NCI-H1092 treated with DMSO at 0.1 percent for 48 hours (cell line): ENCODE measurements at places on chromosomes 2 and 18.
A peak's percentile ranks its signal among the peaks of the same experiment; 100 is the strongest.

DNA sequence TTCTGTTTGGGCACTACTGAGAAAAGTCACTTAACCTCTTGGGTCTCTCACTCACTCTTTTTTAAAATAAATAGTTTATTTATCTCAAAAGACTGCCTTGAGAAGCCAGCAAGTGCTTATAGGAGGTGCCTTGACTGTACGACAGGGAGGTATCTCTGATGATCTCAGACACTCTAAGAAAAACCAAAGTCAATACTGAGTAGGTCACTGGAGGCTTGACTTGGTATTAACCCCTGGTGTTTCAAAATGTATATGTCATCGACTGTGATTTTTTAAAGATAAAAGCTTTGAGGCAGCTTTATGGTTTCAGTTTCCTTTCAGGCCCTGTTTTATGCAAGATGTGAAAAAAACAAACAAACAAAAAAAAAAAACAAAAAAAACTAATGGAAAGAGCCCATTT lies 33.7 kb downstream of the MREG start:
- no peak for DNase-seq

- no peak for DNase-seq
Observed at GRCh38 chr2:118535818-118536212, 311.6 kb downstream of the EN1 start.

- no peak for DNase-seq
Observed at GRCh38 chr2:106882673-106883072, 3.3 kb downstream of the ST6GAL2 start.

GRCh38 chr2:224031358-224031970 lies 7.6 kb downstream of the SERPINE2 start:
- no peak for DNase-seq

DNA sequence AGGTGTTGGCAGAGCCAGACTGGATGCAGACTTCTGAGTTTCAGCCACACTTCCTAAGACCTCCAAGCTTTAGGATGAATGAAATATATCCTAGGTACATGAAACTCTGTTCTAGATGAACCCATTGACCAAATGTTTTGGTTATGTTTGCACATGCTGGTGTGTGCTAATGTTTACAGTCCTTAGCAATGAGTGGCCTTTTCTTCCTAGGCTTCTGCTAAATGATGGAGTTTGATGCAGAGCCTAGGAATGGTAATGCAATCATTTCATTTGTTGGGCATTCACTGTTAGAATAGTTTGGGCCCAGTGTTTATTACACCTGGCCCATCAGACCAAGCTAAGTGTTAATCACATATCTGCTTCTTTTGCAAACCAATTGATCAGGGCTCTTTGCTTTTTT lies 464.7 kb downstream of the MEIS1 start:
- no peak for DNase-seq

DNA sequence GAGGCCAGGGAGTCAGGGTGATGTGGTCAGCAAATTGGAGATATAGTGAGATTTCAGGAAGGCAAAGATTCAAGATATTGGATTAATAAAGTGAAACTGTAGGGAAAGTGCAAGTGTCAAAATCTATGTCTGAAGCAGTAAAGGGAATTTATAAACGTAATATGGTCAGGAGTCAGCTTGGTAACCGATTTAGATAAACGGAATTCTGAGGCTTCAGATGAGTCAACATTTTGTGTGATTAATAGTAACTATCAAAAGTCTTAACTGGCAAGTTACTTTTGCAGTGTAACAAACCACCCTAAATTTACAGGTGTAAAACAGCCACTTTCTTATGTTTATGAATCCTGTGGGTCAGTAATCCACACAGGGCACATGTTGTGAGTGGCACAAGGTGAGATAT lies 10.9 kb downstream of the MTX2 start:
- DNase-seq = no peak

DNA sequence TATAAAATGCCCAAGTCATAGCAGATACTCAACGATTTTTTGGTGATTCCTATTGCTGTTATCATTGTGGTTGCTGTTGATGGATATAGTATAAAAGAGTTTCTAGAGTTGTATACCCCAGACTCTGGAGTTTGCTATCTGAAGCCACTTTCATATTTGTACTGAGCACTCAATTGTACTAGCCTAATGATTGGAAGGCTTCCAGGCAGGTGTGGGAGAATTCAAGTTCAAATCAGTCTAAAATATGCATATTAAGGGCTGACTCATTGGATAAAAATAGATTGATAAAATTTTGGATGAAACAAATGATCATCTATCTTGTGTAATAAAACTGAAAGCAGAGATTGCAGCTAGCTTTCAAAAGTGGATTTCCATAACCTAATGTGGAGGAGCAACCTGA lies 122.9 kb downstream of the NEB start:
- no peak for DNase-seq

- DNase-seq = no peak
Observed at GRCh38 chr2:191056228-191056627, 42.3 kb upstream of the STAT1 start.

GRCh38 chr2:134668821-134669220 lies 50.0 kb downstream of the TMEM163 start:
- DNase-seq = no peak

- DNase-seq = no peak
Observed at GRCh38 chr2:177328056-177328455, 63.5 kb upstream of the NFE2L2 start.

DNA sequence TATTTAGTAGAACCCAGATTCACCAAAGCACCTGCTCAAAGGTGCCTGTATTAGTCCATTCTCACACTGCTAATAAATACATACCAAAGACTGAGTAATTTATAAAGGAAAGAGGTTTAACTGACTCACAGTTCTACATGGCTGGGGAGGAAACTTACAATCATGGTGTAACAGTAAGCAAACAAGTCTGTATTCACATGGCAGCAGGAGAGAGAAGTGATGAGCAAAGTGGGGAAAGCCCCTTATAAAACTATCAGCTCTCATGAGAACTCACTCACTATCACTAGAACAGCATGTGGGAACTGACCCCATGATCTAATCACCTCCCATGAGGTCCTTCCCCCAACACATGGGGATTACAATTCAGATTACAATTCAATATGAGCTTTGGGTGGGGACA lies 28.0 kb upstream of the DDX18 start:
- no peak for DNase-seq

- DNase-seq = no peak
Observed at GRCh38 chr18:46894124-46894523, 23.2 kb downstream of the PIAS2 start.

- no peak for DNase-seq
Observed at GRCh38 chr2:32495139-32495538, 132.7 kb upstream of the TTC27 start.

DNA sequence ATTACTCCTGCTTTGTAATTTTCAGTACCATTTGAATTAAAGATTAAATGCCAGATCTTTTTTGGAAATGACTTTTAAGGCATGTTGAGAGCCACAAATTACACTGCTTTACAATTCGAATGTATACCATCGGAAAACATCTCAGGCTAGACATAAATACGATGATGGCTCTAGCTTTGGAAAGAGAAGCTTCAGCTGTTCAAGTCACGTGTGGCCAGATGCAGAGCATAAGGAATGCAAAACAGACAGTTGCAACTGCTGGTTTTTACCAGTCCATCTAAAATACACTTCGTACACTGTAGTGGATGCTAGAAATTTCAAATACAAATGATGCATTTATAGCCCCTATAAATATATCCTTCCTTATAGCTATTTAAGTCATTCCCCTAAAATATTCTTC lies 8.0 kb downstream of the ZNF516 start:
- DNase-seq = no peak

GRCh38 chr2:222652491-222653255 lies 3.2 kb downstream of the FARSB start:
- DNase-seq = no peak

DNA sequence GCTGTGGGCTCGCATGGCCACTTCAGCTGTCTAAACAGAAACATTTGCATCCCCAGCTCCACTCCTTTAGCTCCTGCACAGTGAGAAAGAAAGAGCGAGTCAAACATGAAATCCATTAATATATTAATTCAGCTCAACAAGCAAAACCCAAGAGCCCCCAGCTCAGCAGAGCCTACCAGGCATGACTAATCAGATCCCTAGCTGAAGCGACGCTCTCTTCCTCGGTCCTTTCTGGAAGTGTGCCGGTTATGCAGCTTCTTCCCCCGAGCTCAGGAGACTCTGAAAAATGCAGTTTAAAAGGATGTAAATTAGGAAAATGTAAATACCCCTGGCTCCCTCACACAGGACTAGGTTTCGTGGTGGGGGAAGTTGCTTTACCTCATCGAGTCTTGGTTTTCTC lies 221.5 kb downstream of the ANKRD30B start:
- DNase-seq = no peak

DNA sequence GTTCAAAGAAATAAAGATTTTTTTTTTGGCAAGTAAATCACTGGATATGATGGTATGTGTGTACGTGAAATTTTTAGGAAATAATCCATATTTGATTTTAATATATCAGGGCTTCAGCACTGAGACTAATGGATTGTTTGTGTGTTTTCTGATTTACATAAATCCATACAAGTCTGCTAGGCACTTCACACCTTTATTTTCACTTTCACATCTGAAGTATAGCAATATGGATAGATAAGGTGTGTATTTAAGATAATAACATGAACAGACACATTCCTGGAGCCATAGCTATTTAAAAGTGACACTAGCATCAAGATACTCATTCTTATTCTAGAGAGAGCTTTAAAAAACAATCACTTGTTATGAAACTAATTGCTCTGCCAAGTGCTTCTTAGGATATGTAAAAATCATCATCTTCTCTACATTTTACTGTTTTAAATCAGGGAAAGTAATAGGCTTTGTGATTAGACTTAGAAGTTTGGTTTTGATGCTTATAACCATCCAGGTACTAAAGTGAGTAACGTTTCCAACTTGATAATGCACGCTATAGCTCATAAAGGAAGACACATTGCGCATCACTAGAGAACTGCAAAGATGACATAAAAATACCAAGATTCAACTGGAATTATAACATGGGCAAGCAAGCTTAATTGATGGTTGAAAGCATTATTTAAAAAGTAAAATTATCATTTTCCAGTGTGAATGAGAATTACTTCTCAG lies 208.9 kb downstream of the ZEB2 start:
- no peak for DNase-seq

DNA sequence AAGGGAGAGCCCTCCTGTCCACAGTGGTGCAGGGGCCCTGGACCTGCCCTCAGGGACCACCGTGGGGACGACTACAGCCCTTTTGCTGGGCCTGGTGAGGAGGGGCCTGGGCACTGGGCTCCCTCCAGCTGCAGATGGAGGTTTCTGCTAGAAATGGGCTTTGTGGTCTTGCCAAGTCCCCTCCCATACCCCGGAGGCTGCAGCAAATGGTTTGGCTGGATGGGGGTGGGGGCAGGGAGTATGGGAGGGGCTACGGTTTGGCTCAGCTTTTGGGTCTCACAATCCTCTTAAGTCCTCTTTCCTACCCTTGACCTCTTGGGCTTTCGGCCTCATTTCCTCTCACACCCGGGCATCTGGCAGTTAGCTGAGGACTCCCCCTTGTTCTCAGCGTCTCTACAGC lies 21.7 kb downstream of the TET3 start:
- no peak for DNase-seq

DNA sequence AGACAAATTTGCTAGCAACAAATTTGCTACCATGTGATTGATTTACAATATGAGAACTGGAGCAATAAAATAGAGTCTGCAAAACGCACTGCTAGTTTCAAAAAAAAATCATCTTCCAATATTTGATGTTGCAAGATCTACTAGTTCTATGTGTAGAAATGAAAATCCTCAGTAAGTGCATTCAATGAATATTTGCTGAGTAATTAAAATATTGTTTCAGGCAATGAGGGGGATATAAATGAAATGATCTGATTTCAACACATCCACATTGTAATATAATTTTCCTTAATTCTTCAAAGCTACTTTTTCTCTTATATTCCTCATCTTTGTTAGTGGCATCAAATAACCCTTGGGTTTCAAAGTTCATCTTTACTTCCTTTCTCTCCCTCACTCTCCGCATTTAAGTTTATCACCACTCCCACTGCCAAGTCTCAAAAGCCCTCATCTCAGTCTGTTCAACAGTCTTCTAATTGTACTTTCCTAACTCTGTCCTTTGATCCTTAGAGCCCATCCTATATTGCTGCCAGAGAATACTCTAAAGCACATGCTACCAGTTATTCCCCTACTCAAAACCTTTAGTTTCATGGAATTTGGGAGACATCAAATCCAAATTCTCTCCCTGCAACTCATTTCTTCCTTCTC lies 6.2 kb downstream of the OSGEPL1 start:
- no peak for DNase-seq

- no peak for DNase-seq
Observed at GRCh38 chr2:127942002-127942401, 56.2 kb upstream of the AMMECR1L start.

DNA sequence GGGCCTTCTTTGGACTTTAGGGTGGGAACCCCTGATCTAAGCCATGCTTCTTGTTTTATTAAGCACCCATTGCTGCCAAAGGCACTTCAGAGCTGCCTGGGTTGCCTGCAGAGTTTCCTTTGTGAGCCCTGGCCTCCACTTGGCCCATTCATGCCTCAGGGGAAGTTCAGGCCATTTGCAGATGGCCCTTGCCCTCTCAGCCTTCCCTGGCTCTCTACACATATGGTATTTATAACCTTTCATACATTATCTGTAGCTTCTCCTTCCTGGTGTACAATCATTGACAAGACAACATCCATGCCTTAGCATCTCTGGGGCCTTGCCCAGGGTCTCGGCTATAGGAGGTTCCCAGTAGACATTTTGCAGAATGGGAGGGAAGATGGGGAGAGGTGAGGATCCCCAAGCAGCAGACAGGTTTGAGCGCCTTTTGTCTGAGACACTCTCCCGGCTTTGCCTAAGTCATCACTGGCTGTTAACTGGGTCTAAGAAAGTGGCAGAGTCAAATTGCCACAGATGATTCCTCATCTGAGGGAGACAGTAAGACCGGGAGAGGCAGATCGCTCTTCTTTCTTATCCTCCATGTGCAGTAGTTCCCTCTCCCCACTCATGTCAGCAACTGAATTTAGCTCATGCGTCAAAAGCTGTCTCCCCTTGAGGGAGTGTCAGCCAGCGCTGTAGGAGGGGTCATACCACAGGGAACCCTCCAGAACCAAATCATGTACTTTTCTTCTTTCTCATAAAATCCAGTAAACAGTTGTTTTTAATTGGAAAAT lies 2.7 kb downstream of the EHD3 start:
- DNase-seq = no peak

- DNase-seq = no peak
Observed at GRCh38 chr2:58984731-58985130, 743.6 kb upstream of the FANCL start.

DNA sequence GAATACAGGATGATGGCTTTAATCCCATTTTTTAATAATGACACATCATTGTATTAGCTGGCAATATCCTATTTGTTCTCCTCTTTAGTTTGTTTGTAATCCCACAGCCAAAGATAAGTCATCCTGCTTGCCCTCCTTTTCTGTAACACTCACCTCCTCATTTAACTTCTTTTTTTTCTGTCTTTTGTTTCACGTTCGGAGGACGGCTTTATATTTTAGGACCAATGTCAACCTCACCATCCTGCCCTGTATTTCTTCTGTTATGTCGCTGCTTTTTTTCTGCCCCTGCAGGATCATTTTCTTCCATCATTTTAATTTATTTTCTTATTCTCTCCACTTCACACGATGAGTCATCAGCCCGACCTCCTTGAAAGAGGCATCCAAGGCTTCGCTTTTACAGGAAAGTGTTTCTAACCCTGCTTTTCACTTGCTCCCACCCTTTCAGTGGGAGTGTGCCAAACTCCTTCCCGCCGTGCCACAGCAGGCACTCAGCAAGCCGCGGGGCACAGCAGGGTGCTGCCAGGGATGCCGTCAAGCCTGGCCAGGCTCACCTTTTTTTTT lies 11.4 kb downstream of the RAB31 start:
- DNase-seq = peak; percentile 37

- DNase-seq = peak; percentile 15
Observed at GRCh38 chr2:105744091-105744908, 412 bp upstream of the NCK2 start.

GRCh38 chr2:20372896-20373640 lies 22.4 kb upstream of the PUM2 start:
- DNase-seq = no peak
